ENCODE measurements at places on chromosomes 1 and 21.

DNA sequence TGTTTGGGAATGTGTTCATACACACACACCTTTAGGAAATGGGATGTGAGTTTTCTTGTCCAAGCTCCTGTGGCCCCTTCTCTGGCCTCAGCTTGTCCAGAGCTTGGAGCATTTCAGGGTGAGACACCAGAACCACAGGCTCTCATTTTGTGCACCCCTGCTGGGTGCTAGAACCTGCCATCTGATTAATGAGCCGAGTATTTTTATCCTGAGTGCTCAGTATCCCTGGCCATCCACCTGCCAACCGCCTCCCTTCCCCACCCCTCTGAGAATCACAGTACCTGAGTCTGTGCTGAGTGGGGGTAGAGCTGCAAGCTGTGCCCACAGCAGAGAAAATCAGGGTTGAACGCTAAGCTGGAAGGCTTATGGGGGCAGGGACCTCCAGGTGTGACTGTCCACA, 1.4 kb downstream of the CASQ1 start:
- no peak for DNase-seq

GRCh38 chr1:60229821-60230220, 156.3 kb upstream of the C1orf87 start:
- no peak for DNase-seq

DNA sequence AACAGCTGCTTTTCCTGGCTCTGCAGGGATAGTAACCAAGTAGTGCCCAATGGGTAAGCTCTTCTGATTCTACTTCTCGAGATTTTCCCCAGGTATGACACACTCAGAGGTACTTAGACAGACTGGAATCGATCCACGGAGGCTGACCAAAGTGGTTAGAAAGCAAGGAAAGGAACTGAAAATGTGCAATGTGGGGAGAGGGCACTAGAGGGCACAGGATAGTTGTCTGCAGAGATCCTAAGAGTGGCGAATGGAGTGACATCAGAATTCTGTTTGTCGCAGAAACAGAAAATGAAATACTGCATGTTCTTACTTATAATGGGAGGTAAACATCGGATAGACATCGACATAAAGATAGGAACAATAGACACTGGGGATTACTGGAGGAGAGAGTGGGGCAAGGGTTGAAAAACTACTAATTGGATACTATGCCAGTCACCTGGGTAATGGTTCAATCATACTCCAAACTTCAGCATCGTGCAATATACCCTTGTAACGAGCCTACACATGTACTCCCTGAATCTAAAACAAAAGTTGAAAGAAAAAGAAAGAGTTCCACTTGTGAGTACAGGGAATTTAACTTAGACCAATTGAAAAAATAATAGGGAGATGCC, 23.3 kb downstream of the CYP2J2 start:
- DNase-seq = no peak

DNA sequence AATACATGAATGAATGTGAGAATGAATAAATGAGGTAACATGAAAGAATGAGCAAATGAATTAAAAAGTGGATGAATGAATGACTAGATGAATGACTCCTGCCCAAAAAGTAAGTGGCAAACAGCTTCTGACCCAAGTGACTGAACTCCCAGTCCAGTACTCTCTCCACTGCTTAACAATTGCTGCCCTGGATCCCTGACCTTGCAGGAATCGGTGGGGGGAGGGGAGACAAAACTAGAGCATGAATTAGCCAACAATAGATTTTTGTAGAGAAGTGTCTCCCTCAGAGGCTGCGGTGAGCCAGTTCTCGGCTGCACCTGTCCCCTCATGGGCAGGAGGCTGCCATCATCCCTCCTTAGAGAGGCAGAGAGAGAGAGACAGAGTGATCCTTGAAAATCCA, 5.9 kb upstream of the GRIK3 start:
- no peak for DNase-seq

- DNase-seq = no peak
Measured at GRCh38 chr1:30104551-30104950, 618.8 kb downstream of the MATN1 start.

DNA sequence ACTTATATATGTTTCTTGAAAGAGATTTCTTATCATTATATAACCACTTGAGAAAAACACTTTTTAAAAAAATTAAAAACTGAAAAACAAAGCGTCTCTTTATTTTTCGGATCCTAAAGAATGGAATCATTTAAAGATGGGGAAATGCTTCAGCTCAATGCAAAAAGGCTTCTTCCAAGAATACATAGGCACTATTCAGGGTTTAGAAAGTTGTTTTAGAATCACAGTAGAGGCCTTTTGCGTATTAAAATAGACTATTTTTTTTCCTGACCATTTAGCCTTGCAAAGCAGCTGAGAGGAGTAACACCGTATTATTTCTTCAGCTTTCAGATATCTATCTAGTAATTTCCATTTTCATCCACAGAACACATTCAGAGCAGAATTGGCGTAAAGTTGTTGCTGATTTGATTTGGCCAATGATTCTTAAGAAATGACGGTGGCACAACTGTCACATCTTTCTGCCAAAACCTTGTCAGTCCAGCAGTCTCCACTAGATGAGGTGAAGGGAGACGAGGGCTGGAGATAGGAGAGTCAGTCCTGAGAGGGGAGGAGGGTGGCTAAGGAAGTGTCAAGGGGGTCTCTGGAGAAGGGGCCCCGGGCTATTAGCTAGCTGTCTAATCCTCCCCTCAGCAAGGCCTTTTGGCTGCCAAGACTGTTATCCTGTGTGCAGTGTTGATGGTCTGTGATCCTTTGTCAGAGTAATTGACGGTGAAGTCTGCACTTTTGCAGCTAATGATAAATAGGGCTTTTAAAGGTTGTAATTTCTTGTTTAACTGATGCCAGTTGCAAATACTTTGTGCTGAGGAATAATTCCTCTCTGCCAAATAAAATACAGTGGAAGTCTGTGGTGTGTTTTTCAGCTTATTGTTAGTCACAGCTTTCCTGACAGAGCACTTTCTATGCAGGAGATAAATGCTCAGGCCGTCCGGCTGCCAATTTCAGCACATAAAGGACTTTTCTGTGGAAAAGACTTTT, 34.7 kb downstream of the PRRX1 start:
- no peak for DNase-seq

DNA sequence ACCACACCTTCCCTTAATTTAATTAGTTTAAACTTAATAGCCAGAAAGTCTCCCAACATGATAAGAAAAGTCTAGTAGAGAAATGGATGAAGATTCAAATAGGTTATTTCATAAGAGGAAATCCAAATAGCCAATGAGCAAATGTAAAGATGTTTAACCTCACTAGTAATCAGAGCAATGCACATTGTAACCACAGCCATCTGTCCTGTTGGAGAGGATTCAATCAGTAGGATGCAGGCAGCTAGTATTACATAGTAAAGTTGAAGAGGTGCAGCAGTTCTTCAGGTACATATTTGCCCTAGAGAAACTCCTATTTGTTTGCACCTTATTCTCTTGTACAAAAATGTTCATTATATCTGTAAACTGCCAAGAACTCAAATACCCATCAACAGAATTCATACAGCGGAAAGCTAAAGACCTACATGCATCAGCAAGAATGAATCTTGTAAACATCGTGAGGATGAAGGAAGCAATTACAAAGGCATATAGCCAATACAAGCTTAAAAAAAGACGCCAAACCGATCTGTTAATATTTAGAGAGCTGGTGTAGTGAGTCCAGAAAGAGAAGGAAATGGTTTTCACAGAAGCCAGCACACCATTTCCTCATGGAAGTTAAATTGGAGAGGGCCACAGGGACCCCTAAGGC, 27.9 kb downstream of the DIP2A start:
- no peak for DNase-seq

GRCh38 chr1:56535939-56536338, 43.4 kb downstream of the PLPP3 start:
- no peak for DNase-seq

GRCh38 chr1:97781762-97782337, 139.0 kb downstream of the DPYD start:
- DNase-seq = no peak

Measured in stimulated activated CD4-positive, alpha-beta T cell treated with anti-CD3 and anti-CD28 coated beads, Interleukin-1b, Interleukin-23, amount 100 ng/mL, for 1 hour (primary cell).